H4 (cell line): ENCODE measurements at places on chromosomes 12 and 14. TPM values are rescaled to one million over a fixed set of nuclear protein-coding genes. Genes with fewer than 3 reads are reported as not detected.

Gene NCAPD2
- 126 and 187 TPM in 2 replicates for total RNA-seq

Gene PLCZ1
- not detected in 2 replicates for total RNA-seq

Gene STYK1
- 3.3 and 3.8 TPM in 2 replicates for total RNA-seq

Gene TMEM121
- 1.6 and 2.5 TPM in 2 replicates for total RNA-seq

DNA sequence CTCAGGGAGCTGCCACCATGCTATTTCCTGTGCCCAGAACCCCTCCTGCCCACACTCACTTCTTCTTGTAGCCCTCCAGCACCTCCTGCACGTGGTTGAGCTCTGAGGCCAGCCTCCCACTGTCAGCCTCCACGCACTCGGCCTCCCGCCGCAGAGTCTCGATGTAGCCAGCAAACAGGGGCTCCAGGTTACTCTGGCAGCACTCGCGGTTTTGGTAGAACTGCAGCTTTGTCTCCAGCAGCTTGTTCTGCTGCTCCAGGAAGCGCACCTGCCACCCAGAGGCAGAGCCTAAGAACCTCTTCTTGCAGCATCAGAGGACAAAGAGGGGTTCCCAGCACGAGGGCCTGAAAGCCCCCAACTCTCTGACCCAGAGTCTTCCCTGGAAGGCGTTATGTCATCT, 2.1 kb downstream of the KRT83 start:
- no peak for DNase-seq

DNA sequence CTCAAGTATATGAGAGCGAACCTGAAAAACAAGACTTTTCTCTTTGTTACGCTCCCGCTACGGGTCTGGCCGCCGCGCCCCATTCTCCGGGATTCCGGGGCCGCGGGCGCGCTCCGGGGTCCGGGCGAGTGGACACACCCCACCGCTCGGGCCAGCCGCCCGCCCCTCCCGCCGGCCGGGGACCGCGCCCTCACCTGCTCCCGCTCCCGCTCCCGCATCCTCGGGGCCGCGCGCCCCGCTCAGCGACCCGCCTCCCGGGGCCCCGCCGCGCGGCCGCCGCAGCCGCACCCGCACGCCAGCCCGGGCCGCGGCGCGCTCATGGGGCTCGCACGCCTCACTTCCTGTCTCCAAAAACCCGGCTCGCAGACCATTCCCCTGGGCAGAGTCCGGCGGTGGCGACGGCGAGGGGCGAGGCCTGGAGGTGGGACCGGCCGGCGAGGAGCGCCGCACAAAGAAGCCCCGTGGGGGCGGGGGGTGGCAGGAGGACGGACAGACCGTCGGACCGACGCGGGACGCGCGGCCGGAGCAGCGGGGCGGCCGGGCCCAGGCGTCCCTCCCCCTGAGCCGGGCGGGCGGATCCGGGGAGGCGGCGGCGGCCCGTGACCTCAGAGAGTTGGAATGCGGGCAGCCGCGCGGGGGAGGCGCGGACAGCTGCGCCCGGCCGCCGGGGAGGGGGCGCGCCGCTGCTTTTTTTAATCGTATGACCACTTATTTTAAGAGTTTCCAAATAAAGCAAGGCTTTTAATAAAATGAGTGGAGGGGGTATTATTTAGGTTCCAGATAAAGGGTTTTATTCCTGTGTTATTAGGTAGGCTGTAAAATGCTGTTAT, at the start of gene PTPN21:
TSS of gene PTPN21 (minus strand) at position 551 of the 830 bp plus-strand sequence. CDS start 4,590 bp downstream, outside the sequence.
- DNase-seq: peak; percentile 44

- no peak for DNase-seq
These were observed 173.5 kb downstream of the ANO6 start for GRCh38 chr12:45389426-45389825.

DNA sequence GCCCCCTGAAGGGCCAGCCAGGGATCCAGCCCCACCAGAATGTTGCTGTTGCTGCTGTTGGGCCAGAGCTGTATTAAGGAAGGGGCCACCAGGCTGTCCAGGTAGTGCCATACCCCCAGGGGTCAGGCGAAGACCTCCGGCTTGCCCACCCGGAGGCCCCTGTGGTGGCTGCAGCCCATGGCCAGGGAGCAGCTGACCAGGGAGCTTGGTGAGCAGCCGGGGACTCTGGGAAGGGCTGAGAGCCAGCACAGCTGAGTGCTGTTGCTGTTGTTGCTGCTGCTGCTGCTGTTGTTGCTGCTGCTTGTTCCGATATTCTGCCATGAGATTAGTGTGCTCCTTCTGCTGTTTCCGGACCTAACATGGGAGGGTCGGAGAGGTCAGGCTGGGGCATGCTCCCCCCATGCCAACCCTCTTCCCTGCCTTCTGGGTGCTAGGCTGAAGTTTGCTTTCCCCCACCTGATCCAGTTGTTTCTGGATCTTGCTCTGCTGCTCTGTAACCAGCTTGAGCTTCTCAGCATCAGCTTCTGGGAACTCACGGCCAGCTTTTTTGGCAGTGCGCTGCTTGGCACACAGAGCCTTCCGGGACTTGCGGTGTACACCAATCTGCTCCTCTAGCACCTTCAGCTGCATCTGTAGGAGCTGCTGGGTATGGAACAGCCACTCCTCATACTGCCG, 15.2 kb upstream of the PRKAG1 start:
- DNase-seq: no peak

GRCh38 chr12:112275207-112275606, 107.0 kb downstream of the HECTD4 start:
- no peak for DNase-seq

DNA sequence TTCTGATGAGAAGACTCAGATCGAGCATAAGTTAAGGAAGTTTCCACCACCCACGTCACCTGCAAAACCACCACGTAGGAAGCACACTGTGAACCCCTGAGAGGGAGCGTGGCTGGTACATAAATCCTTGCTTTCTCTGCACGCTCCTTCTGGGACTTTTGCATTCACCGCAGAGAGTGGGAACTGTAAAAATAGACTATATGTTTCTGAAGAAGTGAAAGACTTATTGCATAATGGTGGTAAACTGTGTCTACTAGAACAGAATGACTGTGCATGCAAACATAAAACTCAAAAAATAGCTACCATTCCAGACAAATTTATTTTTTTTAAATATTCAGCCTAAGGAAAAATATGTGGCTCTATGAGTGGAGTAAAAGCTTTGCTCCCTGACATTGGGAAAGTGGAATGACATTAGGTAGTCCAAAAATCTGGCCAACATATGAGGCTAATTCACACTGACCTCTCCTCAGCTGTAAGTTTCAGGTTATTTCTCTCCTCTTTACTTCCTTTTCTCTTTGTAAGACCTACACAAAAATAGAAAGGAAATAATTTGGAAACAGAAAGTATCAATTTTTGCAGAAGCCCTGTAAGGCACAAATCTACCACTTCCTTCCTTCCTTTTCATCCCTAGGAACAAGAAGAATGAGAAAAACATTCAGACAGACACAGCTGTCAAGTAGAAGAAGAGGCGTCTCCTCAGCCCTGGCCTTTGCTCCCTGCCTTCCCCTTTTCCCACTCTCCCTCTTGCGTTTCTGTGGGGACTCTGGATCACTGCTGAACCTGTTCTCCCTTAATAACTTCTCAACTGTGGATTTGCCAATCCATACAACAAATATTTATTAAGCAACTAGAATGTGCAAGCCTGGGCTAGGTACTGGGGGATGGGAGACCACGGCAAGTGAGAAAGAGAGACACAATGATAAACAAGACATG, 264.3 kb upstream of the FOXN3 start:
- no peak for DNase-seq

GRCh38 chr12:64145226-64145625, 76.9 kb downstream of the KICS2 start:
- DNase-seq: no peak
